Naive thymus-derived CD4-positive, alpha-beta T cell (primary cell): ENCODE measurements at places on chromosomes 13 and 19. TPM values are rescaled to one million over a fixed set of nuclear protein-coding genes. Genes with fewer than 3 reads are reported as not detected.
A peak's percentile ranks its signal among the peaks of the same experiment; 100 is the strongest.

ZNF813 gene
- 4.6 TPM for total RNA-seq

CCDC169 gene
- not detected for total RNA-seq

LYPD3 gene
- total RNA-seq = 5.0 TPM

BIVM gene
- 4.3 TPM for total RNA-seq

TTC9B gene
- not detected for total RNA-seq

MCF2L gene
- 32.6 TPM for total RNA-seq

HSPBP1 gene
- total RNA-seq = 19.2 TPM

NOSIP gene
- 228 TPM for total RNA-seq

SIGLEC6 gene
- 0.46 TPM for total RNA-seq

OR7A17 gene
- not detected in 2 replicates for total RNA-seq

BICRA gene
- 35.4 TPM for total RNA-seq

GRCh38 chr13:27622102-27622820, 569 bp downstream of the POLR1D start:
- DNase-seq = no peak

DNA sequence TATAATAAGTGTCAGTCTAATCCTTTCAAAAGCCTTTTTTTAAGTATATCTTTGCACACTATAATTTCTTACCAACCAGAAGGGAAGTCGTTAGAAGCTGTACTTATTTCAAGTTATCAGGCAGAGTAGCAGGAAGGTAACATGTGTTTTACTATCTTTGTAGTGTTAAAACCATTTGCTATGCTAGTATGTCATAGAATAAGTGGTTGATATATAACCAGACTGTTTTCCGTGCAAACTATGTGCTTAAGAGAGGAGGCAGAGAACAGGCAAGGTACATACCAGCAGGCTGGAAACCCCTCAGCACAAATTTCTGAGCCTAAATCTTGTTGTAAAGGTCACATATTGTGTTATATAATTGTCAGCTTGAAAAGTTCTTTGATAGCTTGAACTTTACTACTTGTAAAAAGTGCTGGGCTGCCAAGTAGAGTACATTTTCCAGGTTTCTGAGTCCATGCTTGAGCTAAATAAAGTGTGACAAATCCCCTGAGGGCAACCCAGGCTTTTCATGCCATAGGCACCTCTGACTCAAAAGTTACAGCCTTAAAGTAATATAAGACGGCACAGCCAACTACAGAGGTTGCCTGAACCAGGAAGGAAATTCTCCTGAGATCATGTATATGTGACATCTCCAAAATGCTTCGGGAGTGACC, 1297.4 kb downstream of the PCDH9 start:
- DNase-seq = no peak

DNA sequence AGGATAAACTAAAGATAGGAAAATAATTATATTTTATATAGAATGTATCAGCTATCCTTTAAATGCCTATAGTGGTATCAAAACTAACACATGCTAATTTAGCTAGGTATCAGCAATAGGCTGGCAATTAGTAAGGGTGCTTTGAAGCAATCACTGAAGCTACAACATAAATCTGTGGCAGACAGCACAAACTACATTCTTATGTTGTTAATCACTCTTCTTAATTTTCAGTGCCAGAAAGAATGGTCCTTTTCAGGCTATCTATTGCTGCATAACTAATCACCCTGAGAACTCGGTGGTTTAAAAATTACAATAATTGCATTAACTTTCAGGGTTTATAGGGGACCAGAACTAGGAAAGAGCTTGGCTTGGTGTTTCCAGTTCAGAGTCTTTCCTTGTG, 963.1 kb downstream of the EFNB2 start:
- DNase-seq = no peak

- DNase-seq = no peak
Measured at GRCh38 chr13:77919246-77919920, 752 bp upstream of the EDNRB start.

- DNase-seq = no peak
Measured at GRCh38 chr13:114105521-114106225, 26.8 kb downstream of the RASA3 start.

DNA sequence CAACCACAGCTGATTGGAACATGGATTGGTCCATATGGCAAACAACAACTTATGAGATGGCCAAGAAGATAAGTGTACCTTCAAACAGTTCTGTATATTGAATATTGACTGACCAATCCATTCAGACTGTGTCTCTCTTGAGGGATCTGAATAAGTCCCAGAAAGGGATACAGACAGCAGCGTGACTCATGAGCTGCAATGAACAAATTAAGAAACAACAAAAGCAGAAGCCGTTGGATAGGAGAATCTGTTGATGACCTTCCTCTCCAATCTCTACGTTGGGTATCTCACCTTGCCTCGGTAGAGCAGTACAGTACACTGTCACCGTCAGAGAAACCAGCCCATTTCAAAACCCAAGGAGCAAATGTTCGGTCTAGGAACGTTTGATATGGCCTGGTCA, 21.3 kb downstream of the MBD3L2B start:
- DNase-seq = no peak

GRCh38 chr19:34506026-34506370, 24.4 kb downstream of the WTIP start:
- no peak for DNase-seq

GRCh38 chr13:110206185-110206584, 100.8 kb downstream of the COL4A1 start:
- no peak for DNase-seq

DNA sequence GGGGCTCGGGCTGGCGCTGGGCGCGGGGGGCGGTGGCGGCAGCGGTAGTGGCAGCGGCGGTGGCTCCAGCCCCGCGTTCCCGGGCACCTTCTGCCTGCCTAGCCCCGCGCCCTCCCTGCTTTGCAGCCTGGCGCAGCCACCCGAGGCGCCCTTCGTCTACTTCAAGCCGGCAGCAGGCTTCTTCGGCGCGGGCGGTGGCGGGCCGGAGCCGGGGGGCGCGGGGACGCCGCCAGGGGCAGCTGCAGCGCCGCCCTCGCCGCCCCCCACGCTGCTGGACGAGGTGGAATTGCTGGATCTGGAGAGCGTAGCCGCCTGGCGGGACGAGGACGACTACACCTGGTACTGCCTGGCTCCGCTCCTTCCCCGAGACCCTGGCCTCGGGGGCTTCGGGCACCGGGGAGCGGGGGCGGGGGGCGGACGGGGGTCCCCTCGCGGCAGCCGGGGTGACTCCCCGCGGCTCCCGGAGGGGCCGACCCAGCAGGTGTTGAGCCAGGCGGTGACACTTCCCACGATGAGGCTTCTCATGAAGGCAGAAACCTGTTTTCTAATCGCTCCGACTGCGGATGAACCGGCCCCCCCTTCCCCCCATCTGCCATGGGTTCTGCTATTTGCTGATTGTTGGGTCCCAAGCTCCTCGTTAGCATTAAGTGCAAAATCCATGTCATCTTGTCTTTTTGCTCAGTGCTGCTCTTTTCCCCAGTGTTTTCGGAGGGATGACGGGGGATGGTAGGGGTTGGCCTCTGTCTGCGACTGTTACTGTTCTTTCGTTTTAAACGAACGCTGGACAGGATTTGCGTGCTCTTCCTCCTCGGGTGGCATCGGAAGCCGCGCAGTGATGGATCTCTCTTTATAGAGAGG, 943 bp downstream of the SLAIN1 start:
- peak; percentile 39 for DNase-seq

- no peak for DNase-seq
Measured at GRCh38 chr13:42337808-42338600, 66.1 kb downstream of the AKAP11 start.

DNA sequence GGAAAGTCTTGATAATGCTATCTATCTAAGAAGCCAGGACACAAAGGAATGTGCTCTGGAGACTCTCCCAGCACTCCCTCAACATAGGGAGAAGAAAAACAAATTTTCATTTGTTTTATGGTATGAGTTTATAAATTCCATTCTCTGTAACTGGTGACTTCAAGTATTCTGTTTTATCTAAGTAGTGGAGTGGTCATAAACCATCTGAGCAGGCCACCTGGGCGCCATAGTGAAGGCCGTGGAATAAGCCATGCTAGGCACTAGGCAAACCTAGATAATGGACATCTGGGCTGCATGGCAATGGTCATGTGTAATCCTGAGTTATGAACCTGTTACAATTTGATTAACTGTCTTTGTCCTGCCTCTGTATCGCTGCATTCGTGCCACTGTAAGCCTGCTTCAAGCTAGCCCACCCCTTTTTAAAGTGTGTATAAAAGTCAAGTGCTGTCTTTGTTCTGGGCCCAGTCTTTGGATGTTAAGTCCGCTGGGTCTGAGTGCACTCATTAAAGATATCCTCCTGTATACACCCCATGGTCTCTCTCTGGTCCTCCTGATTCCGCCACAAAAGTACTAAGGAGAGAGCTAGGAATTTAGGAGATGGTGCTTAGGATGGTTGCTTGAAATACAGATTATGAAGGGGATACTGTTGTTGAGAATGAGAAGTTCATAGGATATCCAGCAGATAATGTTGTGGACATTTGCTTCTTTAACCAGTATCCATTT, 13.2 kb downstream of the GTF2F2 start:
- no peak for DNase-seq

DNA sequence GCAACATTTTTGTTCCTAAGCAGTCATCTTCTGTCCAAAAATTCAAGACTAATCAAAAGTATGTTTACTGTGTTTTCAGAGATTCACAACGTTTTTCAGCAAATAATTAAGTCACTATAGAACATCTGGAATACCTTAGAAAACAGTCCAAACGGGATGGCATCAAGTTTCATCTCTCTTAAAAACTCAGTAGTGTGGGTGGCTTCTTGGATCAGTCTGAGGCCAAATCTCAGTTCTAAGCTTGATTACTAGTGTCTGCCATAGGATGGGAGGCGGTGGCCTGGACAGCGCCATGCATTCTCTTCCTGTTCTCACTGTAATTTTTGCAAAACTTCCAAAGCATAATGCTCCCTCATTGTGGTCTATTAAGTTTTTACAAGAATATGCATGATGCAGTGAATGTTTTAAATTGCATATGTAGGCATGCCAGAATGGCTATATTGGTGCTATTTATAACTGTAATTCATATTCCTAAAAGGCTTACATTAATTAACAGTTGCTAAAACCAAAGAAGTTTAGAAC, 37.1 kb downstream of the ANKRD10 start:
- no peak for DNase-seq

DNA sequence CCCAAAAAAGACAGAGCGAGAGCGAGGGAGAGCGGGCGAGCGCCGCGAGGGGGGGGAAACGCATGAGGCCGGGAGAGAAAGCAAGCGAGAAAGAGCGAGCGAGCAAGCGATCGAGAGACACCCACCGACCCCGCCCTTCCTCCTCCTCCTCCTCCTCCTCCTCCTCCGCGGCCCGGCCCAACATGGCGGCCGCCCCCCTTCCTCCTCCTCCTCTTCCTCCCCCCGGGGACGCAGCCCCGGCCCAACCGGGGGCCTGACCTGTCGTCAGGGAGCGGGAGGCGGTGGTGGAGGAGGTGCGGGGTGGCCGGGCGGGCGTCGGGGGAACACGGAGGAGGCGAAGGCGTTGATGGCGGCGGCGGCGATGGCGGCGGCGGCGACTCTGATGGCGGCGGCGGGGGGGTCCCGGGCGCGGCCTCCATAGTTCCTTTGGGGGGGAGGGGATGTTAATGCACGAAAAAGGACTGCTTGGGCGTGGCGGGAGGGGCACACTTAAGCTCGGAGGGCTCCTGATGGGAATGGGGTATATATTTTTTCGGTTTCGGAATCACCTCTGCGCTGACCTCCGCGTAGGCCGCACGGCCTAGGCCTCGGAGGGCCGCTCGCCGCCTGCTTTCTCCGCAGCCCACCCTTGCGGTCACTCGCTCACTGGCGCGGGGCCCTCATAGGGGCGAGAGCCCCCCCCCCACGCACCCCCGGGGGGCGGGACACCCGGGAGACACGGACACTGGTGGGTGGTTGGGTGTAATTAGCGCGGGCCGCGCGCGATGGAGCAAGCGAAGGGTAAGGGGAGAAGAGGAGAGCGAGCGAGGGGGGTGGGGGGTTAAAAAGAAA, 1.2 kb downstream of the ZC3H4 start:
- DNase-seq = peak; percentile 89

DNA sequence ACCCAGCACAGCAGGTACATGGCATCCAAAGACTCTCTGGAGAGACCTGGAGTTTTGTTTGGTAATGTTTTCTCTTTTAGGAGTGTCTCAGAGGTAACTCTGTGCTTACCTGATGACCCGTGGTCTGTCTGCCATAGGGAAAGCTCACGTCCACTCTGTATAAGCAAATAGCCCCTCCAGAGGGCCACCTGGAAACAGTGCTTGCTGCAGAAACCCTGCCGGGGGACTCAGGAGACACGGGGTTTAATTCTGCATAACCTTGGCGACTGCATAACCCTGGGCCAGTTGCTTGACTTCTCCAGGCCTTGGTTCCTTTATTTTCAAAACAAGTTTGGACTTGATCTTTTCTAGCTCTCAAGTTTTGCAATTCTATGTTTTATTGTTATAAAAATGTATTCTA, 187.2 kb upstream of the SOX1 start:
- no peak for DNase-seq

GRCh38 chr13:23466144-23467002, 32.9 kb upstream of the SACS start:
- peak; percentile 38 for DNase-seq

- no peak for DNase-seq
Measured at GRCh38 chr13:45299194-45299593, 41.8 kb downstream of the TPT1 start.

- no peak for DNase-seq
Measured at GRCh38 chr13:44132710-44133109, 240.9 kb upstream of the SERP2 start.

GRCh38 chr13:34344816-34345215, 526.9 kb downstream of the RFC3 start:
- DNase-seq = no peak

DNA sequence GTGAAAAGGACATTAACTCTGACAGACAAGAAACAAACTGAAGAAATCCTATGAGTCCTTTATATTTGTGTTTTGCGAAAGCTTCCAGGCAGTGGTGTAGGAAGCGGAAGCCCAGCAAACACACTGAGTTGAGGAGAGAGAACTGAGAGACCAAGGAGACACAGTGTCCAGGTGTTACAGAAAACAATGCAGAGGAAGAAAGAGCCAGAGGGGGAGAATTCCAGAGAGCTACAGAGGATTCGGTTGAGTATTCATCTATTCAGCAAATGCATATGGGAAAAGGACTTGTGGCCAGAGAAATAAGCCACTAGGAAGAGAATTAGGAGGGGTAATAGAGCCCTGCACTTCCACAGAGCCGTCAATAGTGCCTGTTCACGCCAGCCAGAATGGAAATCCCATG, 183.5 kb downstream of the LIG4 start:
- DNase-seq = no peak

- DNase-seq = no peak
Measured at GRCh38 chr19:31232871-31233270, 116.4 kb downstream of the TSHZ3 start.

GRCh38 chr13:32113532-32113931, 82.0 kb downstream of the FRY start:
- DNase-seq = no peak

- no peak for DNase-seq
Measured at GRCh38 chr13:64810750-64811149, 2419.4 kb downstream of the PCDH9 start.

DNA sequence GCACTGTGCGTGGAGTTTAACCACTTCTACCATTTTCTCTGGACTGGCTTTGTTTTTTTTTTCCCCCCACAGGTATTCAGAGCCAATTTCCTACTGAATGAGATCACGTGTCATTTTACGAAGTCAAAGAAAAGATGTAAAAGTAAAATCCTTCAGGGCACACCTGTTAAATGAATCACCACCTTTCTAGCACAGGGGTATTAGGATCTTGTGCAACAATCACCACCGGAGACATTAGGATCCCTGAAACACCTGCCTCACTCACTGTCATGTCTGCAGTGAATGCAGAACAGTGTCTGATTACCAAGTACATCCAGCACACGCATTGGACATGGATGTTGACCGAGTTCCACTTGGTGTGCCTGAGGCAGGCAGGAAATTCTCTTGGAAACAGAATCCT, 17.2 kb downstream of the BRD4 start:
- DNase-seq = no peak
